ENCODE measurements at places on chromosomes 16 and 17.
A peak's percentile ranks its signal among the peaks of the same experiment; 100 is the strongest.

DNA sequence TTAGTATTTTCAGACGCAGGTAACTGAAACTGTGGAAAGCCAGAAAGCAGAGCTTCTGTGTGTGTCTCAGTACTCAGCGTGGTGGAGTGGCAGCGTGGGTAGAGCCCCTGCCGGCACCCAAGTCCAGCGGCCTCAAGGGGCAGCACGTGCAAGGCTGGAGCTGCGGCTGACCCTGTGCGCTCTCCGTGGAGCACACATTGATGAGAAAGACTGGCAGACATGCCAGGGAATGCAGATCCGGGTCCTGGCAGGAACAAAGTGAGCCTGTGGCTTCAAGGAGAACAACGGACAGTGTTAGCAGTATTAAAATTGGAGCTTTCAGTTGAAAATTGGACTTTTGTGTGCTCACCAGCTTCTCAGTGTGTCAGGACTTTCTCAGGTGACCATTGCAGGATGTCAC, 23.3 kb downstream of the ZC3H18 start:
- DNase-seq = no peak

DNA sequence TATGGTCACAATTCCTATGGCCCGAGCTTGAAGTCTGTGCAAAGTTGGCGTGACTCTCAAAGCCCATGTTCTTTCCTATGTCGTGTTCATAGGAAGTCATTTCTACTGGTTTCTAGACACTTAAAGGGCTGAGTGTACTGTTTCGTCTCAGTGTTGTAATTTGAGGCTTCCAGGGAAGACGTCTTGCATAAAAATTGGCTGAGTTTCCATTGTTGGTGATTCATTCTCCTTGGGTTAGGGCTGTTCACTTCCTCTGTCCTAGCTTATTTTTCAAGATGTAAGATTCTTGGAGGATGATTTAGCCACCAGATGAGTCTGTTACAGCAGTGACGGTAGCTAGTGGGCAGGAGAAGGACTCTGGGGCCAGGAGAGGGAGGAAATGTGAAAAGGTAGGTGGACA, 43.1 kb downstream of the PIK3R5 start:
- peak; percentile 85 for DNase-seq

DNA sequence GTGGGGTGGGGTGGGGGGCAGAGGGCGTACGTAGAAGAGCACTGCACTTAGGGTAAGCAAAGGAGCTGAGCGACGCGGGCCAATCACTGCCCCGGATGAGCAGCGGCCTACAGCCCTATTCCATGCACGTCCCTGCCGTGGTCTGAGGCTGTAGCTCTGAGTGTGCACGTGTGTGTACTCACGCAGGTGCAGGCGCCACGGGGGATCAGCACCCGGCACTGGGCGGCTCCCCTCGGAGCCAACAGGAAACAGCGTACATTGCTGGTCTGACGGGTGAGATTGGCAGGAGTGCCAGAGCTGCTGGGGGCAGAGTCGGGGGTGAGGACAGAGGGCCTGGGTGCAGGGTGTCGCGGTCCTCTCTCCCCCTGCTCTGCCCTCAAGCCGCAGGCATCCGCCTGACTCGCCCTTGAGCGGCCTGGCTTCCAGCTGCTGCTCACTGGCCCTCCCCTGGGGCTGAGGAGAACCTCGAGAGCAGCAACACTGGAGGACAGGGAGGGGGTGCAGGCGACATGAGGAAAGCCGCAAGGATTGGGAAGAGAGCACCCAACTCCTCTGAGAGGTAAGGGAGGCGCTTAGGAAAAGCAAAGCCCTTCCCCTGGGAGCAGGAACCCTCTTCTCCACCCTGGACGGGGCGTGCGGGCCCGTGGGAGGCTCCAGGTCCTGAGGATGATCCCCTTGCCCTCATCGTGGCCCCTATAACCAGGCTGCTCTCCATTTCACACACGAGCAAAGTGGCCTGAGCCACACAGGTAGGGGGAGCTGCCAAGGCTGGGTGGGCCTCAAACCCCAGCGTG, 57.8 kb downstream of the ENGASE start:
- no peak for DNase-seq

GRCh38 chr17:18321309-18321708, 6.2 kb downstream of the SMCR8 start:
- no peak for DNase-seq

DNA sequence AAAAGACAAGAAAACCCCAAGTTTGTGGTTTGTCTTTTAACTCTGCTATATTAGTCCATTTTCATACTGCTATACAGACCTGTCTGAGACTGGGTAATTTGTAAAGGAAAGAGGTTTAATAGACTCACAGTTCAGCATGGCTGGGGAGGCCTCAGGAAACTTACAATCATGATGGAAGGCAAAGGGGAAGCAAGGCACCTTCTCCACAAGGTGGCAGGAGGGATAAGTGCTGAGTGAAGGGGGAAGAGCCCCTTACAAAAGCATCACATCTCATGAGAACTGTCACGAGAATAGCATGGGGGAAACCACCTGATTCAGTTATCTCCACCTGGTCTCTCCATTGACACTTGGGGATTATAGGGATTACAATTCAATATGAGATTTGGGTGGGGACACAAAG, 13.5 kb upstream of the ADAM11 start:
- DNase-seq = no peak

DNA sequence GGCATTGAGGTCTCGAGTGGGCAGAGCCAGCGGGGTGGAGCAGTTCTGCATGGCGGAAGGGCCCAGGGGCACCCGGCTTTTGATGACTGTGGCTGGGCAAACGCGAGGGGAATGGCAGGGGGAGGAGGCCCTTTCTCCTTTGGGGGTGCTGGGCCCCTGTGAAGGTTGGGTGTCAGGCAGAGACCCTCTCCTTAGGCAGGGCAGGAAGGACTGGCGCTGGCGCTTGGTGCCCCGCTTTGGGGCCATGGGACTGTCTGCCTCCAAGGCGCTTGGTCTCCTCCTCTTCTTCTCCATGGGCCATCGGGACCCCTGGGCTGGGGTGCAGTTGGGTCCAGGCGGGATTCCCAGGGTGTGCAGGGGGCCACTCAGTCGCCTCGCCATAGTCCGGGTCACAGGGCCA, 12.8 kb upstream of the GFAP start:
- no peak for DNase-seq

DNA sequence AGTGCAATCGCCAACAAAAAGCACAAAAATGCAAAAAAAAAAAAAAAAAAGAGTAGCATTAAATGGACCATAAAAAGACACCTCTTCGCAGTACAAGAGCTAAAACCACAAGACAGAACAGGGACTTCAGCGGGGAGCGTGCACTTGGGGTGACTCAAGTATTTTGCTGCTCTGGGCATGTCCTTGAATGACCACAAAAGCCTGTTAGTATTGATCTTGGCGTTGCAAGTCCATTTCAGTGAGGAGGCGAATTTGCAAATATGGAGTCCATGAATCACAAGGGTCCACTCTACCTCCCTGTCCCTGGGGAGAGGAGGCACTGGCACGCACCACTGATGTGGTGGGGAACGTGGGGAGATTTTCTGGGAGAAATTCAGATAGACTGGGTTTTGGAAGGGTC, 78.9 kb downstream of the CNGB1 start:
- DNase-seq = peak; percentile 97

DNA sequence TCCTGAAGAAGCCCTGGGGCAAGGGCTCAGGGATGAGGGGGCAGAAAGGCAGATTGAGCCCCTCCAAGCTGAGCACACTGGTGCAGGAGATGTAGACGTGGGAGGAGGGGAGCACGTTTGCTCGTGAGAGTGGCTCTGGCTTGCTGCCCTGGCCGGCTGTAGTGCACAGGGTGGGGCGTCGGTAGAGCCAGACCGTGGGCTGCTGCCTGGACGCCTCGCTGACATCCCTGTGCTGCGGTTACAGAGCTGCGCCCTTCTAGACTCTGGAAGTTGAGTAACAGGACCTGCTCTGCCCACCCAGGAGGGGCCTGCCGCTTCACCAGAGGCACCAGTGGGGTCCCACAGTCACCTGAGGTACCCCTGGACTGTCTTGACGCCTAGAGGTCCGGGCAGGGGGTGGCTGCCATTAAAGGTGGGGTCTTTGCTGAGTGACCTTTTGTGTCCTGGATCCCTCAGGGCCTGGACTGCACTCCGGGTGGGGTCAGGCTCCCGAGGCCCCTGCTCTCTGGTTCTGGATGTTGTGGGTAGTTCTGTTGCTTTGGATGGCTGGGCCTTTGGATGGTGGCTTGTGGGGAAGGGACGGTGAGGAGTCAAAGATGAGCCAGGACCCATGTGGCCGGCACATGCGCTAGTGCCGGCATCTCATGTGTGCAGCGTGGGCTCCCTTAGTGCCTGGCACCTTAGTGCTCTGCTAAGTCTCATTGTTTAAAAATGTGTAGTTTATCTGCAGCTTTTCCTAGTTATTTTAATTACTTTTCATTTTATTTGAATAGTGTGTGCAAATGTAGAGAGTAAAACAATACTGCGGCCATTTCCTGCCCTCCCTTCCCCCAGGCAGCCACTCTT, 41.7 kb downstream of the PGS1 start:
- DNase-seq = no peak
